ENCODE measurements at places on chromosomes 7 and 10. TPM values are rescaled to one million over a fixed set of nuclear protein-coding genes. Genes with fewer than 3 reads are reported as not detected.

GRCh38 chr7:90777465-90777864 is 181.3 kb downstream of the CDK14 start:
- no peak for DNase-seq

GRCh38 chr7:138980563-138981291 is 462 bp downstream of the KIAA1549 start:
- no peak for DNase-seq

DNA sequence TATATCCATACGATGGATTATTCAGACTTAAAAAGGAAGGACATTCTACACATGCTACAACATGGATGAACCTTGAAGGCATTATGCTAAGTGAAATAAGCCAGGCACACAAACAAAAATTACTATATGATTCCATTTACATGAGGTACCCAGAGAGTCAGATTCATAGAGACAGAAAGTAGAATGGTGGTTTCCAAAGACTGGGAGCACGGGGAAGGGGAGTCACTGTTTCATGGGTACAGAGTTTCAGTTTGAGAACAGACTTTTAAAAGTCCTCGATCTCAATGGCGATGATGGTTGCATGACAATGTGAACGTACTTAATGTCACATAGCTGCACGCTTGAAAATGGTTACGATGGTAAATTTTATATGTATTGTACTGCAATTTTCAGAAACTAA is 39.3 kb downstream of the NUDCD3 start:
- no peak for DNase-seq

- no peak for DNase-seq
These were observed 104.5 kb upstream of the MKLN1 start for GRCh38 chr7:131223151-131223550.

DNA sequence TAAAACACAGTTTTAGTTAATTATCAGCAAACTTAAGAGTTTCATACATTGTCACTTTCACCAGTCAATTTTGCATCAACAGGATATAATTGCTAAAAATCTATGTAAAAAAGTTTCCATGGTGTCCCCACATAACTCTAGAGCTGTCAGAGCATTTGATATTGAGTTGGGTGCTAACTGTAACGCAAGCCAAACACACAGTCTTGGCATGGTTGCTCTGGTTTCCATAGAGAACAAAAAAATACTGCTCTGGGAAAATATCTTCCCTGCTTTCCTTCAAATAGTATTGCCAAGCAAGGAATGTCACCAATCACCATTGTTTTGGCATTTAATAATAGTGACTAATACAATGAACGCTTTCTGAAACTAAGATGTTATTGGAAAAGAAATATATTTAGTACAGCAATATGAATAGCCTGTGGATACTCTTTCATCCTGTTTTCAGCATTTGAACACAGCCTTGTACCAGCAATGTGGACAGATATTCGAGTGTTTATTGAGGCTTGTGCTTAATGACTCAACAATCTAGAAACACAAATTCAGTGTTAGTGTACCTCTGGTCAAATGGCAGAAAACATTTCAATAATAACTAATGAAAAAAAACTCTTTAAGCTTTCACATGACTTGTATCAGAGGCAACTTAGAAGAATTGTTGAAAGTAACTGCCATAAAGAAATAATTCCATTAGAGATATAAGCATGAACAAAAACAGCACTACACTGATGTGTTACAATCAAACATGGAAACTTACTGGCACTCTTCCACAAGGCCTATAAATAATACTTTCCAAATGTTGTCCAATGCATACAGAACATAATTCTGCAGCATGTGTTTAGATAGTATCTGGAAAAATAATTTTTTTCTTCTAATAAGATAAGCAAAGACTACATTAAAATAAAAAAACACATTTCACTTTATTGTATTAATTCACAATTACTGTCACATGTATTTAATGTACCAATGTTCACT is 1469.5 kb upstream of the CELF2 start:
- DNase-seq = no peak

DNA sequence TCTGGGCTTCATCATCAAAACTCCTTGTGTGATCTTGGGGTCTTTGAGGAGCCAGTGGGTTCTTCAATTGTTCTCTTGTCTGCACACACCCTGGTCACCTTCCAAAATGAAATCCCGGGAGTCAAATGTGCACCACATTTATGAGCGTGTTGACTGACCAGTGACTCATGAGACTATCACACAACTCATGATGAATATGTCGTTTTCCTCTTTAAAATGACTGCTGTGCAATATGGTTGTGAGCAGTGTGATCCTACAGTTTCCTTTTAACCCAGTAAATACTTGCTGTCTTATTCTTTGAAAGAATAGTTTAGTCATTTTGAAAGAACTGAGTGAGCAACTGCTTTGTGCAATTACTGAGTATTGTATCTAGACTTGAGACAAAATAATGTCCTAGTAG is 149.2 kb downstream of the DYNC1I1 start:
- DNase-seq = no peak

Gene SEC61G
- total RNA-seq = 102 TPM

Gene LRRD1
- total RNA-seq = 0.43 TPM

- DNase-seq = no peak
These were observed 120.7 kb downstream of the PRKAG2 start for GRCh38 chr7:151756076-151756731.

Gene H2AZ2
- 210 TPM for total RNA-seq

GRCh38 chr10:129888784-129889616 is 75.1 kb downstream of the EBF3 start:
- DNase-seq = no peak

GRCh38 chr7:141128506-141128905 is 54.6 kb downstream of the TMEM178B start:
- DNase-seq = no peak

DNA sequence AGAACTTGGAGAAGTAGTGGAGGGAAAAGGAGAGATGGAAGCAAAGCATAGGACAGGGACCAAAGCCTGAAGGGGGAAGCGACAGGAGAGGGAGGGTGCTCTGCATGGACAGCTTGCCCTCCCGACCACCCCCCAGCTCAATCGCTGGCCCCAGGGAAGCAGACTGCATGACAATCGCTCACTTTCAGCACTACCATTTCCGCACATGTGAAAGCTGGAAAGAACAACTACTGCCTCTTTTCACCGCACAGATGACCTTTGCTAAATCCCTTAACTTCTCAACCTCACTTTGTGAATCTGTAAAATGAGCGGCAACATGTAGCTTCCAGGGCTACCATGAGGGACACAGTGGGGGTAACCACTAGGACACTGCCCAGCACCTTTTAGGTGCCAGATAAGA is 17.1 kb downstream of the VOPP1 start:
- DNase-seq = no peak

DNA sequence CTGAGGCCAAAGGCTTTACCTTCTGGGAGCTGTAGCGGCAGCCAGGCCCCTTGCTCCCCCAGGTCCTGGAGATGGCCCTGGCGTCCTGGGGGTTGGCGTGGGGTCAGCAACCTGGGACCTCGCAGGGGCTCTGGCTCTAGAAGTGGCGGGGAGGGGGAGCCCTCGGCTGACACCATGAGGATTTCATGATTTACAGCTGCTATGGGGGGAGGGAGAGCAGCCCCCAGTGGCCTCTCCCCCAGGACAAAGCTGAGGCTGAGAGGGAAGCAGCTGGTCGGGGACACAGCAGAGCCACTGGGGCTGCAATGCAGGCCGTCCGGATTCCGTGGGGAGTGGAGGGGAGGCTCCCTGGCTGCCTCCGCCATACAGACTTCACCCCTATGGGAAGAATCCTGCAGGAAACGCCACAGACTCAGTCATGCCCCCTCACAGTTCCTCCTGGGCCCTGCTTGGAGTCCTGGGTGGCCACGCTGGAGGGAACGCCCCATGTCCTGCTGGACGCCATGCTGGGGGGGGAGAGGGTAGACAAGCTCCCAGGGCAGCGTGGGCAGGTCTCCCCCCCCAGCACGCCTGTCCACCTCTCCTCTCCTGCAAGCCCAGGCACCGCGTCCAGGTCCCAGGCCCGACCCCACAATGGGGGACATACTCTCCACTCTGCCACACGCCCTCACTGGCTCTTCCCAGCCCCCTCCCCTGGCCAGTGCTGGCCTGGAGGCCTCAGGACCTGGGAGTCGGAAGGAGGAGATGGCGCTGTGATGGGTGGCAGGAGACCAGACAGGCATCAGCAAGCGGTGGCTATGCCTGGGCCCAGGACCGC is 243.6 kb downstream of the ELFN1 start:
- DNase-seq = no peak

Gene NEUROD6
- not detected for total RNA-seq

DNA sequence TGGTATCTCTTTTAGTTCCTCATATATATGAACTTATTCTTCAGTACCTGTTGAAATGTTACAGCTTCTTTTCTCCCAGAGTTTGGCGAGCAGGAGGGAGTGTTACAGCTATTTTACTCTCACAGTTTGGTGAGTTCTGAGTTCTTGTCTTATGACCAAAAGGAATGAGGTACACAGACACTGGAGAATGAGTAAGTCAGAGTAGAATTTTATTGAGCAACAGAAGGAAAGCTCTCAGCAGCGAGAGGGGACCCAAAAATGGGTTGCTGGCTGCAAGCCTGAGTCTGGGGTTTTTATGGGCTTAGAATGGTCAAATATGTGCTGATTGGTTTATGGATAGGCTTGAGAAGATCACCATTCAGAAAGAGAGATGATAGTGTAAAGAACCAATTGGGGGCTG is 175.2 kb downstream of the CDK14 start:
- no peak for DNase-seq

Gene SYT15
- 6.7 TPM for total RNA-seq

Gene MUC12
- 0.19 TPM for total RNA-seq

GRCh38 chr10:102608487-102608886 is 35.8 kb upstream of the TRIM8 start:
- no peak for DNase-seq

Gene C10orf143
- 2.6 TPM for total RNA-seq

- no peak for DNase-seq
These were observed 473.7 kb upstream of the PODXL start for GRCh38 chr7:132030086-132030568.

DNA sequence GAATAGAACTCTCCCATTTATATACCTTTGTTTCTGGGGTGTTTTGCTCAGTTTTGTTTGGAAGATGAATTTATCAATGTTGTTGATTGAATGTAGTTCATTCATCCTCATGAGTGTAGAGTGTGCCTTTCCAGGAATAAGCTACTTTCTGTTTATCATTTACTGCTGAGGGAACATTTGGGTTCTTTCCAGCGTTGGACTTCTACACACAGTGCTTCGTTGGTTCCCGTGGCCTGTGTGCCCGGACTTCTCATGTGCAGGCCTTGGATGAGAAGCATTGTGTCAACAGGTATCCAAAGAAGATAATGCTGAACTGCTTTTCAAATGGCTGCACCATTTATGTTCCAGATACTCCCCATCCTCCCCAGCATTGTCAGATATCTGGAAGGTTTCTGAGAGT is 107.6 kb upstream of the TNS3 start:
- DNase-seq = no peak

Gene MCM10
- 0.22 TPM for total RNA-seq

All from cardiac septum (tissue), 1 donor.